ENCODE measurements at places on chromosomes 12 and 14. TPM values are rescaled to one million over a fixed set of nuclear protein-coding genes. Genes with fewer than 3 reads are reported as not detected.

KRT71 gene
- total RNA-seq: not detected

OR4Q3 gene
- total RNA-seq: not detected

AQP5 gene
- total RNA-seq: not detected

TMCC3 gene
- 0.36 TPM for total RNA-seq

GPR68 gene
- 0.28 TPM for total RNA-seq

ATN1 gene
- 2.5 TPM for total RNA-seq

AKAP5 gene
- 0.72 TPM for total RNA-seq

SOAT2 gene
- total RNA-seq: 0.18 TPM

NOVA1 gene
- total RNA-seq: 0.90 TPM

PIWIL1 gene
- total RNA-seq: not detected

NYNRIN gene
- total RNA-seq: 1.7 TPM

GDF3 gene
- not detected for total RNA-seq

ZNF891 gene
- total RNA-seq: 0.56 TPM

GYS2 gene
- not detected for total RNA-seq

PRIMA1 gene
- not detected for total RNA-seq

FOXA1 gene
- total RNA-seq: 0.18 TPM

SLC25A47 gene
- not detected for total RNA-seq

Measured in IMR-90 (cell line).